Keratinocyte (primary cell): ENCODE measurements at places on chromosomes 4 and X. TPM values are rescaled to one million over a fixed set of nuclear protein-coding genes. Genes with fewer than 3 reads are reported as not detected.

CHRNA9 gene
- 0.02 to 0.37 TPM (median 0.03 TPM) in 3 replicates for polyA plus RNA-seq

POLN gene
- polyA plus RNA-seq: 0.45 to 1.4 TPM (median 1.3 TPM) in 3 replicates

MAGED4B gene
- 0.05 to 0.14 TPM (median 0.05 TPM) in 3 replicates for polyA plus RNA-seq

TMSB15C gene
- 0.86 to 1.5 TPM (median 1.2 TPM) in 3 replicates for polyA plus RNA-seq

ZNF674 gene
- 1.4 to 2.7 TPM (median 2.1 TPM) in 3 replicates for polyA plus RNA-seq

MAGEA6 gene
- polyA plus RNA-seq: not detected in 3 replicates

IGFBP7 gene
- polyA plus RNA-seq: 333 to 459 TPM (median 413 TPM) in 3 replicates

RBMX2 gene
- 15.7 to 22.3 TPM (median 18.1 TPM) in 3 replicates for polyA plus RNA-seq

UGT2A3 gene
- polyA plus RNA-seq: not detected in 3 replicates

ARHGAP6 gene
- polyA plus RNA-seq: 0.01 to 0.10 TPM (median 0.05 TPM) in 3 replicates

EDA2R gene
- 2.5 to 3.7 TPM (median 2.8 TPM) in 3 replicates for polyA plus RNA-seq
